ENCODE measurements at places on chromosomes 12 and 14.

- DNase-seq: no peak
Observed at GRCh38 chr12:45598761-45599160, 130.7 kb upstream of the ARID2 start.

DNA sequence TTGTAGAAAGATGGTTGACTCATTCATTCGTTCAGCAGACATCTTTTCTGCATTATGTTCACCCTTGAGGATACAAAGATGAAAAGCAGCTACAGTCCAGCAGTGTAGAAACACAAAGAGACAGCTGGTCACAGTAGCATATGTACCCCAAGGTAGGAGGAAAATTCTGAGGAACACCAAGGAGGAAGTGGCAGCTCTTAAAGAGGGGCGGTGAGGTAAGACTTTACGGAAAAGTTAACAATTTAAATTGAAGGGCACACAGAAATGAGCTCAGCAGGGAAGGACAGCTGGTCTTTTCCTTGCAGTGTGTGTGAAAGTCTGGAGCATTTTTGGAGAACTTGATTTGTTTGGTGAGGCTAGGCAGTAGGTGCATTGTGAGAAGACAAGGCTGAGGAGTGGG is 3.5 kb downstream of the SLC35E3 start:
- no peak for DNase-seq

DNA sequence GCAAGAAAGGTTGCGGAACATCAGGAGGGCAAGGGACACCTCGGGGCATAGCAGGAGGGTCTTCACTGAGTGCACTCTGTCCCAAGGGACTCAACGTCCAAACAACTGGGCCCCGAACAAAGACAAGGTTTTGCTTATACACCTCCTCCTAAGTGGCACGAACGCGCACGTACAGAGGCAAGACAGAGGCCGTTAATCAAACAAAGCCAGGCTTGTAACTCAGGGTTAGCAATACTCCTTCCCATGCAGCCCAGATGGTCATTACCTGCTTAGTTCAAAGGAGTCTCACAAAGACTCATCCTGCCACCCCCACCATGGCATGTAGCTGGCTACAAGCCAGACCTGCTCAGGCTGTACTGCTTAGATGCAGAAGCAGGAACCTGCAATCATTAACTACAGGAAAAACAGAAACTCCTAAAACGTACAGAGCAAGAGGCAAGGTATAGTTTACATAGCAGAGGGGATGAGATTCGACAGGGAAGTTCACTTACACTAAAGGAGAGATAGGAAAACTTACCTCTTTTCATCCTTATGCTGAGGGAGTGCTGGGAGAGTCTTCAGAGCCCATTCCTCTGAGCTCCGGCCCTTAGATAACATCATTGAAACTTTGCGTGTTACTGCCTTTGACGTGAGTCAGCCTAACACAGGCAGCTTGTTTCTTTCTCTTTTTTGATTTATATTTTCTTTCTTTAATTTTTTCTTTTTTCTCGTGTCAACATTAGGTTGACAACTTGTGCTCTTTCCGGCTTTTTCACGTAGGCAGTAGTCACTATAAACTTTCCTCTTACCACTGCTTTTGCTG is 1319.1 kb downstream of the TMEM121 start:
- peak; percentile 46 for DNase-seq

GRCh38 chr14:103258211-103258610 is 75.8 kb upstream of the EIF5 start:
- DNase-seq: no peak

GRCh38 chr12:77746096-77746495 is 84.6 kb upstream of the NAV3 start:
- peak; percentile 3 for DNase-seq

DNA sequence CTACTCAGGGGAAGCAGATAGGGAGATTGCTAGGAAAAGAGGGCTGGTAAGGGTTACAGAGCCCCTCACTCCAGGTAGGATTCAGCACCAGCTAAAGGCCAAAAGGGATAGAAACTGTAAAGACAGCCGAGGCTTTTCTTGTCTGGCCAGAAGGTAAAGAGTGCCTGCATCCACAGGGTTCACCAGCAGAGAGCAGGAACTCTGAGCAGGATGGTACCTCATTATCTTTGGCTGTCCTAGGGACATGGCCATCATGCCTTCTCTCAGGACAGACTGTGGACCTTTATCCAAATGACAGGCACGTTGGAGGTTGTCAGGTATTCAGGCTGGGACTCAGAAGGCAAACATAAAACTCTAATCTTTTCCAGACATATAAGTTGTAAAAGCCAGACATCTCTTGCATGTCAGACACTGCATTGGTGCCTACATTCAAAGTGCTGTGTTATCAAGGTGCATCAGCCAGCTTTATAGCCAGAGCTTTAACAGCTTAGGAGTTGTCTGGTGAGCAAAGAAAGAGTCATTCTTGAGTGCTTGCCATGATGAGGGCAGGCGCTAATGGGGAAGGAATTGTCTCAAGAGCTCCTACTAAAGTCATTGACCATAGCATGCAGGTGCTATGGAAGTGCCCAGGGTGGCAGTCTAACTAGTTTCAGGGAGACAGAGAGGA is 89.5 kb downstream of the PELI2 start:
- DNase-seq: no peak

- DNase-seq: peak; percentile 89
Observed at GRCh38 chr12:42325653-42326474, at the start of the genes PPHLN1 and ZCRB1. PPHLN1 (plus strand) TSS chr12:42326167; CDS start chr12:42335903, 9,736 bp downstream. ZCRB1 (minus strand) TSS chr12:42326094; CDS start chr12:42324102, 1,992 bp downstream.

DNA sequence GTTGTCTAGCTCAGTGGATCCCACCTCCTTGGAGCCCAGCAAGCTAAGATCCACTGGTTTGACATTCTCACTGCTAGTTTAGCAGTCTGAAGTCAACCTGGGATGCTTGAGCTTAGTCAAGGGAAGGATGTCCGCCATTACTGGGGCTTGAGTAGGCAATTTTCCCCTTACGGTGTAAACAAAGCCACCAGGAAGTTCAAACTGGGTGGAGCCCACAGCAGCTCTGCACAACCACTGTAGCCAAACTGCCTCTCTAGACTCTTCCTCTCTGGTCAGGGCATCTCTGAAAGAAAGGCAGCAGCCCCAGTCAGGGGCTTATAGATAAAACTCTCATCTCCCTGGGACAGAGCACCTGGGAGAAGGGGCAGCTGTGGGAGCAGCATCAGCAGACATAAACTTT is 16.7 kb upstream of the TAS2R43 start:
- DNase-seq: no peak

GRCh38 chr12:944211-944610 is 5.3 kb downstream of the RAD52 start:
- no peak for DNase-seq

DNA sequence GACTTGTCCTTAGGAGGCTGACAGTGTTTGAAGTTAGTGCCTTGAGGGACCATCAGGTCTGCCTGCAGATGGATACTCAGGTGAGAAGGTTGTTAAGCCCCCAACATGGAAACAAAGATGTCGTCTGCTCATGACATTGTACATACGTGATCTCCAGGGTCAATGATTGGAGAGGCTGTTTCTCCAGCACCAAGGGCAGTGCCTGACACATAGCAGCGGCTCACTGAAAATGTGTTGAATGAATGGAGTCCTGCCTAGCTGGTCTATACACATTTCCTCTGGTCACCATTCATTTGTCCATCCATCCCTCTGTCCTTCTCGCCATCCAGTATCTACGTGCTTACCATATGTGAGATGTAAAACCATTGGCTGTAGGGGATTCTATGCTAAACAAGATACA is 7.1 kb downstream of the CCDC177 start:
- DNase-seq: no peak

DNA sequence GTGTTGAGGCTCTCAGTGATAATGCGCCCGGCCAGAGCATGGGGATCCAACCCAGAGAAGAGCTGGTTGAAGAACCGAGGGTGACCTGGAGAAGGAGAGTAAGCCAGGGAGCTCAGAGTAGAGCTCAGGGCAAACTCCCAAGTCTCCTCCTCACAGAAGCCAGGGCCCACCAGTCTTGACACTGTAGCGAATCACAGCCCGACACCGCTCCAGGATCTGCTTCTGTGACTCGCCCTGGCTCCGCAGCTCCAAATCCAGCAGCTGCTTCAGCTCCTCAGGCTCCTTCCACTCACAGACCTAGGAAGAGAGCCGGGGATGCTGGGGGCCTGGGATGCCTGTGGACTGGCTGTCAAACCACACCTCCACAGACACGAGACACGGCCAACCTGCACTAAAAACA is 8.2 kb upstream of the ZNF740 start:
- DNase-seq: no peak

DNA sequence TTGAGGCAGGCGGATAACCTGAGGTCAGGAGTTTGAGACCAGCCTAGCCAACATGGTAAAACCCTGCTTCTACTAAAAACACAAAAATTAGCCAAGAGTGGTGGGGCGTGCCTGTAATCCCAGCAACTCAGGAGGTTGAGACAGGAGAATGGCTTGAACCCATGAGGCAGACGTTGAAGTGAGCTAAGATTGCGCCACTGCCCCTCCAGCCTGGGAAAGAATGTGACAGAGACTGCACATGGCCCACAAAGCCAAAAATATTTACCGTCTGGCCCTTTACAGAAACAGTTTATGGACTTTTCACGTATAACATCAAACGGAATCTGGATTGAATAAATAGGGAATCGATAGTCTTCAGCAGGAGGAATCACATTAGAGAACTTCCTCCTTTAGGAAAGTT is 3.5 kb downstream of the RSRC2 start:
- no peak for DNase-seq

DNA sequence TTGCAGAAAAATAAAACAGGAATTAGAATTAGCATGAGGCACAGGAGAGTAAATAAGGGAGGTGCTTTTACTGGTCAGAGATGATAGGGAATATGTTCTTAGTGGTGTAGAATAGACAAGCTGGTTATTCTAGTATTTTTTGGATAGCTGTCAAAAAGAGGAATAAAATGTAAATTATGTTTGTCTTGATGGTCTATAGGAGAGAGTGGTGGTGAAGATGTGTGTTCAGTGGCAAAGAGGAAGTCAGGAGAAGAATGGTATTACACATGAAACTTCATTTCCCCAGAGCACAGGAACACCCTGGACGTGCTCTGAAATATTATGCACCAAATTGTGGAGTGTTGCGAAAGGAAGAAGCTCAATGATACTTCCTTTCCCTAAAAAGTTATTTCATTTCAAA is 27.8 kb downstream of the MUCL1 start:
- DNase-seq: no peak

DNA sequence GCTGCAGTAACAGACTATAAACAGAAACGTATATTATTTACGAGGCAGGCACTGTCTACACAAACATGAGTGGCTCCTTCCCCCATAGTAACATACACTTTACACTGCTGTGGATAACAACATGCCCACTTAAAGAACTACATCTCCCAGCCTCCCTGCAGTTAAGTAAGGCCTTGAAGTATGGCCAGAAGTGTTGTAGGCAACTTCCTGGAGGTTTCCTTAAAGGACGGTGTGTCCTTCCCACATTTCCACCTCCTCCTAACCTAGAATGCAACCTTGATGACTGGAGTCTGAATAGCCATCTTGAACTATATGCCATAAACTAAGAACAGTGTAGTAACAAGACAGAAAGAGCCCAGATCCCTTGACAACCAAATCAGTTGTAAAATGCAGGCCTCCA is 20.3 kb downstream of the MED13L start:
- DNase-seq: no peak

GRCh38 chr12:461425-461824 is 1.7 kb downstream of the B4GALNT3 start:
- DNase-seq: no peak

DNA sequence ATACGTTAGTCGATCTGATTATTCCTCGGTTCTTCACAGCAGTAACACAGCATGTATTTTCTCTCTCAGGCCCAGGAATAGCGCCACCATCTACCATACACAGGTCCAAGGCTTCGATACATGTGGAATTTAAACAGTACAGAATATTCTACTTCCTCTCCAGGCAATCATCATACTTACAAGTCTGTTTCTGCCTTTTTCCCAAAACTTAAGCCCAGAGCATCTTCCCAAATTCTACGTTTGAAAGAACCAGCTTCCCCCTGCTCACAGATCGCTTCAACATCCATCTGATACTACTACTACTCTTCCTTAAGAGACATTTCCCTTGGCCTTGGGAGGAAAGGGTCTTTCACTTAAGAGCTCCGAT is 626 bp downstream of the TXNDC16 start:
- peak; percentile 22 for DNase-seq

DNA sequence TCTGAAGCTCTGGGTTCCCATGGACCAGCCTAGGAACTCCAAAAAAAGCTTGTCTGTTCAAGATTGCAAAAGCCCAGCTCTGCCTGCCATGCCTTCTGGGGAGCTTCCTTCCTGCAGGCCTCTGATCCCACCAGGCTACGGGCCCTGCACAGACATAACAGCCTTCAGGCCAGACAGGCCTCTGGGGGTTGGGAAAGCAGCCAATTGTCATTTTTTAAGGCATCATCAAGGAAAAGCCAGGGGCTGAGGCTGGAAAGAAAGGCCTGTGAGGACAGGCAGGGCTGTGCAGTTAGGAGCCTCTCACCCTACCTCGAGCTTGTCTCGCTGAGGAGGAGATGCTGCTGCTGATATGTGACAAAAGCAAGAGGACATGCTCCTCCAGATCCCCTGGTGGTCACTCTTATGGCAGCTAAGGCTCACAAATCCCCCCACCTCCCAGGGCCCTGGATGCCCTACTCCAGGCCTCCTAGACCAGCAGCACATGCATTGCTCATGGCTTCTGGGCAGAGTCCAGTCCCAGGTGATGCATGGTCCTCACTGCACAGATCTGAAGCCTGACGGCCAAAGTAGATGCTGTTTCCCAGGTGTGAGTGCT is 2.9 kb downstream of the TMEM229B start:
- no peak for DNase-seq

DNA sequence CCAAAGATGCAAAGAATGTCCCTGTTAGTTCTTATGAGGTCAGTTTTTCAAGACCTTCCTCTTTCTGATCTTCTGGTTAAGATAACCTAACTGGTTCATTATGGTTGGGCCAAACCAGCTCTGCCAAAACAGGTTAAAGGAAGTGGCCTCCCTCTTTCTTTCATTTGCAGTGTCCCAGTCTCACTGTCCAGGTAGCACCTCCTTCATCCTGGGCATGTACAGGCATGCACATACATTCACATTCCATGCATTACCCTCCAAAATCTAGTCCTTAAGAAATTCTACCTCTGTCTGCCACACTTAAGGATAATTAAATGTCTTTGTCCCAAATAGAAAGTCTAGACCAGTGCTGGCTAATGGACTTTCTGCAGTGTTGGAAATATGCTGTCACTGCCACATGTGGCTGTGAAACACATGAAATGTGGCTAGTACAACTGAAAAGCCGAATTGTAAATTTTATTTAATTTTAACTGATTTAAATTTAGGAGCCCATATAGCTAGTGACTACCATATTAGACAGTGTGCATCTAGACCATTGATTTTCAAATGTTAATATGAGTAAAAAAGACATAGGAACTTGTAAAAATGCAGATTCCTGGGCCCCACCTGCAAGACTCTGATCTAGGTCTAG is 169.3 kb downstream of the PCNX1 start:
- no peak for DNase-seq

- no peak for DNase-seq
Observed at GRCh38 chr12:65663648-65664047, 160.6 kb upstream of the HMGA2 start.

Measured in activated CD4-positive, alpha-beta T cell treated with anti-CD3 and anti-CD28 coated beads, Interleukin-2, Interleukin-6, amounts not matched to agents 100 ng/mL and 50 ng/mL, durations not matched to agents 16 hours and 8 hours (primary cell).